ENCODE measurements at places on chromosomes 1 and 21. TPM values are rescaled to one million over a fixed set of nuclear protein-coding genes. Genes with fewer than 3 reads are reported as not detected.

DNA sequence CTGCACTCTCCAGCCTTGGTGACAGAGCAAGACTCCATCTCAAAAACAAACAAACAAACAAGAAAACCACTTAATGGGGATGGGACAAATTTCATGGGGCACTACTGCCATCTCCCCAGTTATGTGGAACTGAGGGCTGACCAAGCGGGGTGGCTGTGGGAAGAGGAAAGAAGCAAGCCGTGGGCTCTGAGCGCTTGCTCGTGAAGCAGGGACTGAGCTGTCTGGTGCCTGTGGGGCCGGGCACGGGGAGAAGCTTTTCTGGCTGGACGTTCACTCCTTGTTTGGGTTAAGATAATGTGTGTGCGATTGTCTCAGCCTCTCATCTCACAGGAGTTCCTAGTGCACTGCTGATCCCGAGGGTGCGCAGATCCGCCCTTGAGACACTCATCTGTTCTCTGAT is 22.0 kb upstream of the KIF26B start:
- DNase-seq = no peak

- DNase-seq = peak; percentile 44
These were observed 39.8 kb downstream of the OLIG1 start for GRCh38 chr21:33109574-33110339.

GRCh38 chr1:50969611-50970508 is at the start of gene CDKN2C:
Gene CDKN2C, plus strand, starts transcription at chr1:50970245. Its CDS starts 124 bp downstream, at chr1:50970369.
- no peak for DNase-seq

The AKR7A3 gene
- 3.3 TPM for polyA plus RNA-seq

DNA sequence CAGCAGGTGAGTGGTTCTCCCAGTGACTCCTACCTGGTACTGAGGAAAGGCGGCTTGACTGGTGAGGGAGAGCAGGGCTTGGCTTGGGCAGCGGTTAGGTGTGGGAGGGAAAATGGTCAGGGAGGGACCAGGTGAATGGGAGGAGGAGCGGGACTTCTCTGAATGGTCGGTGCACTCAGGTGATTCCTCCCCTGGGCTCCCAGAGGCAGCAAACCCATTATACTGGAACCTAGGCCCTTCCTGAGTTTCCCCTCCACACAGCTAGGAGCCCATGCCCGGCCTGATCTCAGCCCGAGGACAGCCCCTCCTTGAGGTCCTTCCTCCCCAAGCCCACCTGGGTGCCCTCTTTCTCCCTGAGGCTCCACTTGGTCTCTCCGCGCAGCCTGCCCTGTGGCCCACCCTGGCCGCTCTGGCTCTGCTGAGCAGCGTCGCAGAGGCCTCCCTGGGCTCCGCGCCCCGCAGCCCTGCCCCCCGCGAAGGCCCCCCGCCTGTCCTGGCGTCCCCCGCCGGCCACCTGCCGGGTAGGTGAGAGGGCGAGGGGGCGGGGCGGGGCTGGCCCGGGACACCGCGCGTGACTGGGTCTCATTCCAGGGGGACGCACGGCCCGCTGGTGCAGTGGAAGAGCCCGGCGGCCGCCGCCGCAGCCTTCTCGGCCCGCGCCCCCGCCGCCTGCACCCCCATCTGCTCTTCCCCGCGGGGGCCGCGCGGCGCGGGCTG is 2.3 kb downstream of the ARTN start:
- no peak for DNase-seq

The NR5A2 gene
- polyA plus RNA-seq = 2.3 TPM

GRCh38 chr1:14862114-14862771 is 263.8 kb downstream of the KAZN start:
- no peak for DNase-seq

The NUDT4B gene
- 1.1 TPM for polyA plus RNA-seq

- DNase-seq = no peak
These were observed 152.3 kb upstream of the RGS18 start for GRCh38 chr1:192005976-192006375.

DNA sequence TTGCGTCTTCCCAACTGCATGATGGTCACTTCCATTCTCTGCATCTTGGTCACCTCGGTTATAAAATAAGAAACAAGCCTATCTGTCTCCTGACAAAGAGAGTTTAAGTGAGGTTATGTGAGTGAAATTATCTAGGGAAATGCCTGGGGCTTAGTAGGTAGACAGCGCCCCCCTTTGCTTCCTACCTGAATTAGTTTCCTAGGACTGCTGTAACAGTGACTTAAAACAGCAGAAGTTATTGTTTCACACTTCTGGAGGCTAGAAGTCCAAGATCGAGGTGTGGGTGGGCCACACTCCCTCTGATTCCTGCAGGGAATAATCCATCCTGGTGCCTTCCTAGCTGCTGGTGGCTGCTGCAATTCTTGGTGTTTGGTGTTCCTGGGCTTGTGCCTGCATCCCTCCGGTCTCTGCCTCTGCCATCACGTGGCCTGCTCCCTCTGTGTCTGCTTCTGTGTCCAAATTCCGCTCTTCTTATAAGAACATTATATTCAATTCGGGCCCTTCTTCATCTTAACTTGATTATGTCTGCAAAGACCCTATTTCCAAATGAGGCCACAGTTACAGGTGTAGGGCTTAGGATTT is 92.6 kb downstream of the IGSF21 start:
- no peak for DNase-seq

DNA sequence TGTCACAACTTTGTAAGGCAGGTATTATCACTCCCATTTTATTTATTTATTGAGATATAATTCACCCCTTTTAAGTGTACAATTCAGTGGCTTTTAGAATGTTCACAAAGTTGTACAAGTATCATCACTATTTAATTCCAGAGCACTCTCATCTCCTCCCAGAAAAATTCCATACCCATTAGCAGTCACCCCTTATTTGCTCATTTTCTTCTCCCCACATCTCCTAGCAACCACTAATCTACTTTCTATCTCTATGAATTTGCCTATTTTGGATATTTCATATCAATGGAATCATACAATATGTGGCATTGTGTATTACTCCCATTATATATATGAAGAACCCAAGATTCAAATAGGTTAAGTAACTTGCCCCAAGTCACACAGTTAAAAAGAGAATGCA is 7.0 kb downstream of the DSTYK start:
- DNase-seq = no peak

GRCh38 chr1:38178216-38178615 is 131.6 kb upstream of the POU3F1 start:
- DNase-seq = no peak

The SPOCD1 gene
- 0.25 TPM for polyA plus RNA-seq

- DNase-seq = no peak
These were observed 30.7 kb upstream of the IFNAR2 start for GRCh38 chr21:33199100-33199464.

The LCE2B gene
- polyA plus RNA-seq = not detected

GRCh38 chr1:236645016-236645680 is 40.8 kb upstream of the HEATR1 start:
- no peak for DNase-seq

- no peak for DNase-seq
These were observed 16.6 kb downstream of the DDAH1 start for GRCh38 chr1:85448358-85448757.

DNA sequence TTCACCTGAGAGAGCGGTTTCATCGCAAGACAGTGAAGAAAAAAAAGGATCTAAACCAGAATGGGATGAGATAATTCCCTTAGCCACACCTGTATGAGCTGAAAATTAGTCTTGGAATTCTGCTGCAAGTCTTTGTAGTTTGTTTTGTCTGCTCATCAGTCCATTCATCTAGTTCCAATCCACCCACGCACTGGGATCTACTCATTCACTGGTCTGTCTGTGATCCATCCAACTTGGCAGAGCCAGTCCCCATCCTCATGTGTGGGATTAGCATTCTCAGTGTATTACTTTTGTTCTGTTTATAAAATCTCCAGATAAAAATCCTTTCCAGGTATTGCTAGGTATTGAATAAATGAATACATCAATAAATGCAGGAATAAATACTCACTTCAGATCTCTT is 266.5 kb upstream of the USP24 start:
- DNase-seq = no peak

- DNase-seq = no peak
These were observed 7.0 kb downstream of the ADAMTSL4 start for GRCh38 chr1:150555971-150556865.

GRCh38 chr1:63807046-63807445 is 33.2 kb downstream of the ROR1 start:
- no peak for DNase-seq

GRCh38 chr1:206924592-206925105 is 2.9 kb upstream of the FCMR start:
- no peak for DNase-seq

DNA sequence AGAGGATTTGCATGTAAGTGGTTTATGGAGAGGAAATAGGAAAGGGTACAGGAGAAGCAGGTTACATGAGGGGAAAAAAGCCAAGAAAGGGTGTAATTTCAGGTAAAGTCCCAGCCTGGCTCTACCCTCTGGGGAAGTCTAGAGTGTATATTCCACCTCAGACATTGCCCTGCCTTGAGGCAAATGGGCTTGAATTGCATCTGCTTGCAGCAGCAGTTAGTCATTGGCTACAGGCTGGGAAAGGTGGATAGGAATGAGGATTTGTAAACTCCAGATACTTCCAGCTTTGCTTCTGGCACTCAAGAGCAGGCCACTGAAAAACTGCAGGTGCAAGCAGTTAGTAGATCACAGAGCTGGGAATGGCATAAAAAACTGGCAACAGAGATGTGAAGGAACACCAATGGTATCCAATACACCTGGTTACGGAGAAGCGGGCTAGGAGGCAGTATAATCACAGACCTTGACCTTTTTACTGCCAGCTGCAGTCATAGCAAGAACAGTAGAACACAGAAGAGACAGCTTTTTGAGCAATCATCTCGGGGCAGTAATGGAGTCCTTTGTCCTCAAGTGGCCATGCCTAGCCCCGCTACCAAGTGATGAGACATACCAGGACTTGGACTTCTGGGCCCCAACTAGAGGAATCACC is 226.9 kb upstream of the NRIP1 start:
- DNase-seq = no peak

GRCh38 chr1:58836408-58836807 is 52.6 kb upstream of the JUN start:
- DNase-seq = no peak

The RBBP4 gene
- 306 TPM for polyA plus RNA-seq

GRCh38 chr21:46425041-46425440 is 33.6 kb upstream of the DIP2A start:
- no peak for DNase-seq

GRCh38 chr1:167681024-167681423 is 40.8 kb upstream of the MPZL1 start:
- DNase-seq = no peak

The JAM2 gene
- polyA plus RNA-seq = 10.8 TPM

- DNase-seq = no peak
These were observed 330.5 kb upstream of the KAZN start for GRCh38 chr1:14267991-14268390.

DNA sequence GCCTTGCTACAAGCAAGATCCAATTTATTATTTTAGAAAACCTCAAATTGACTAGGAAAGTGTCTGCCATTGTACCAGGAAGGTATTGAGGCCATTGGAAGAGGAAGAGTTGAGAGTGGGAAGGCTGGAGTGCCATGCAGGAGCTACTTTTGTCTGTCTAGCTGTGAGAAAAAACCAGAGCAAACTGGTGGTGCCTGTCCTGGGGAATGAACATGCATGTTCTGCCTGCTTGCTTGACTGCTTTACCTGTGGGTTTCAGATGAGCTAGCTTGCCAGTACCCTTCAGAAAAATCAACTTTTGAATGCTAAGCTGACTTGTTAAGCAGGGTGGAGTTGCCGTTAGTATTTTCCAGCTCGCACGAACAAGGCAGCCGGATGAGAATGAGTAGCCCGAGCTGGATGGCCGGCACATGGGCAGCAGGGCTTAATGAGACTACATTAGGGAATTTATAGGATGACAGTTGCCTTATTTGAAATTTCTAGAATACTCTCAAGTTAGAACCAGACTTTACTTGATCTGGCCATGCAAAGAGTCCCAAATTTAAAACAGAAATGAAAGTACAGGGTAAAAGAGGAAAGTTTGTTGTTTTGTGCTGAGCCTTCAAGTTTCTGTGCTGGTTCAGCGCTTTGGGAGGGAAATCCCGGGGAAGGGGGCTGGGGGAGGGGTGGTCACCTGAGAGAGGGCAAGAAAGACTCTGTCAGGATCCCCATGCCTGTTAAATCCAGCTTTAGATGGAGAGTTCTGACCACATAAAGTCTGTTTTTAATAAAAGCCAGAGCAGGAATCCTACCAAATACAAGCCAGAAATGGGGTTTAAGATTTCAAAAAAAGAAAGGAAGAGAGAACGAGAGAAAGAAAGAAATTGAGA is 29.6 kb upstream of the C1orf105 start:
- DNase-seq = no peak

DNA sequence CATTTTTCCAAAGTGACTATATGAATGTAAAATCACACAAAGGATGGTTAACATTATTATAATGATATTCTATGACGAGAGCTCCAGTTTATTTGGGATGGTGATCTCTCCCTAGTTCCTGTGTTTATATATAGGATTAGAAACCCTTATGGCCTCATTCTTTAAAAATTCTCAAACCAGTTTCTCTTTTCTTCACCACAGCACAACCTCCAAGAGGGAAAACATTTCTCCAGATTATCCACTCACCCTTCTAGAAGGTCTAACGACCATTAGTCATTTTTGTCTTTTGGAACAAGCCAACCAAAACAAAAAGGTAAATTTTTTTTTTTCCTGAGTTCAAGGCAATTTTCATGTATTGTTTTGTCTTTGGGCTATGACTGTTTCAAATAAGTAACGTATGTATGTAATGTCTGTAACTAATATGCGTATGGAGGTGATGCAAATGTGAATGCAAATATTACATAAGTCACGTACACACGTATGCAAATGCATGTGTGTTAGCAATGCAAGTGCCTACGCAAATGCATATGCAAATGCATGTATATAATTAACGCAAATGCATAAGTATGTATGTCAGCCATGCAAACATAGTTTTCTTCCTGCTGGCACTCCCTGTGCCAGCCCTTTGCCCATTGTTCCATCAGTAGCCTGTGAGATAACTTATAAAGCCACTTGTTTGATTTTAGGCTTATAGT is 72.5 kb upstream of the MORC3 start:
- DNase-seq = no peak

The FAM43B gene
- 2.0 TPM for polyA plus RNA-seq

The PSRC1 gene
- polyA plus RNA-seq = 22.2 TPM

DNA sequence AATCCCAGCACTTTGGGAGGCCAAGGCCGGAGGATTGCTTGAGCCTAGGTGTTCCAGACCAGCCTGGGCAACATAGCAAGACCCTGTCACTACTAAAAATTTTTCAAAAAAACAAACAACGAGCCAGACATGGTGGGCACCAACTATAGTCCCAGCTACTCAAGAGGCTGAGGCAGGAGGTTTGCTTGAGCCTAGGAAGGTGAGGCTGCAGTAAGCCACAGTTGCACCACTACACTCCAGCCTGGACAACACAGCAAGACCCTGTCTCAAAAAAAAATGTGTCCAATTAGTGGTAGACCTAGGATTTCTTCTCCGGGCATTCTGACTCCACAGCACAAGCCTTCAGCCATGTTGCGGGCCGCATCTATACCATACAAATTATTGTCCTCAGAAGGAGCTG is 6.7 kb upstream of the IGSF8 start:
- DNase-seq = no peak
